ENCODE measurements at places on chromosomes 3 and 15.

- no peak for DNase-seq
These were observed 28.7 kb upstream of the MFSD1 start for GRCh38 chr3:158773166-158773565.

DNA sequence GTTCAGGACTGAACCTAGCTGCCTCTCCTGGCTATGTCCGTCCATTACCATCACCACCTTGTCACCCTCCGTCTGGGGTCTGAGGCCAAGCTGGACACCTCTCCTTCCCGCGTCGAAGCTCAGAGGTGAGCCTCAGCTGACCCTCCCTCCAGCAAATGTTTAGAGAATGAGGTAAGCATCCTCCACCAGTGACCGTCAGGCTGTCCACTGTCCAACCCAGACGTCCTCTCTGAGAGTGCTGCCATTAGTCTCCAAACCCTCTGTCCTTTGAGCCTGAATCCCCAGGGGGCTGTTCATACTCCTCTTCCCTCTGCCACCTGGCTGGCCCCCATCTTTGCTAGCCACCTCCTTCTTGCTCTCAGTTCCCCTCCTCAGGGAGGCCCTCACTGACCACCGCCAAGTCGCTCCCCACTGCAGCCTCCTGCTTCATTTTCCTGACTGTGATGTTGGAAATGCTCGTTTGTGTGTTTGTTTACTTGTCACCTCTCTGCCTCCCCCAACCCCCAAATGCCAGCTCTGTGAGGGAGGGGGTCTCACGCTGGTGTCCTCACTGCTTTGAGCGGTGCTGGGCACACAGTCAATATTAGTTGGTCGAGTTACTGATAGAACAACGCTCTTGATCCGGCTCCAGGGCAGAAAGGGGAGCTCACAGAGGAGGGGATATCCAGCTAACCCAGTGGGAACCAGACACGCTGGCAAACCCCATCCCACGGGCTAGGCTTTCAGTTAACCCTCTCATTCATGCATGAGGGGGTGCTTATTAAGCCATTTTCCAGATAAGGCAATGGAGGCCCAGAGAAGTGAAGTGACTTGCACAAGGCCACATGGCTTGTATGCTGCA lies 64.9 kb downstream of the IQSEC1 start:
- no peak for DNase-seq

DNA sequence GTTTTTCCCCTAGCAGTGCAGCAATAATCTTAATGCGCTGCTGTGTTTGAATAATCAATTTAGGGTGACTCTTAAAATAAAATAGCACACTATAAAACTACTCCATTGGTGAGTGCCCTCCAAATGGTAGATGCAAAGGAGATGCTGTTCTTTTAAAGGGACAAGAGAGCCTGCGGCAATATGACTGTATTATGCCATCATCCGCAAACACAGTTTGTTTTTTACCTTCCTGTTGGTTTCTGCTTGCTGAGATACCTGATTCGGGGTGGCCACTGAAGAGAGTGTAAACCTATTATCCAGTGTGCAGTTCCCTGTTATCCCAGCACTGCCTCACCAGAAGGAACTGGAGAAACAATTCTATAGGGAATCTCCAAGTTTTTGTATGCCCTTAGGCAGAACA lies 523.1 kb upstream of the TGFBR2 start:
- no peak for DNase-seq

GRCh38 chr3:136193278-136194054 lies 2.7 kb downstream of the MSL2 start:
- DNase-seq: no peak

GRCh38 chr3:120742849-120743365 lies 363 bp downstream of the GTF2E1 start:
- DNase-seq: no peak

GRCh38 chr3:79886204-79886603 lies 118.4 kb upstream of the ROBO1 start:
- DNase-seq: no peak

DNA sequence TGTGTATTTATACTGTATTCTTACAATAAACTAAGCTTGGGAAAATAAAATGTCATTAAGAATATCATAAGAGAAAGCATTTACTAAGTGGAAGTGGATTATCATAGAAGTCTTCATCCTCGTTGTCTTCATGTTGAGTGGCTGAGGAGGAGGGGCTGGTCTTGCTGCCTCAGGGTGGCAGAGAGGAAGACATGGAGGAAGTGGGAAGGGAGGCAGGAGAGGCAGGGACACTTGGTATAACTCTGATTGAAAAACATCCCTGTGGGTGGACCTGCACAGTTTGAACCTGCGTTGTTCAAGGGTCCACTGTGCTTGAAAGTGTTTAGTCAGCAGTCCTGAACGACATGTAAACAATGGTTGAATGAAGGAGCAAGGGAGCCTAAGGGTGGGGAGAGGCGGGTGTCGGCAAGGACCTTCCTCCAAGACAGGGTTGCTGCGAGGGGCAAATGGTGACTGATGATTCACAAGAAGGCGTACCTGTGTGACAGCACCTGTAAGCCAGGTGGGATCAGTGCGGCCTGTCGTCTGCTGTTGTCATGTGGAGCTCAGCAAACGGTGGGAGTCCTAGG lies 103.8 kb upstream of the KLF13 start:
- DNase-seq: no peak

DNA sequence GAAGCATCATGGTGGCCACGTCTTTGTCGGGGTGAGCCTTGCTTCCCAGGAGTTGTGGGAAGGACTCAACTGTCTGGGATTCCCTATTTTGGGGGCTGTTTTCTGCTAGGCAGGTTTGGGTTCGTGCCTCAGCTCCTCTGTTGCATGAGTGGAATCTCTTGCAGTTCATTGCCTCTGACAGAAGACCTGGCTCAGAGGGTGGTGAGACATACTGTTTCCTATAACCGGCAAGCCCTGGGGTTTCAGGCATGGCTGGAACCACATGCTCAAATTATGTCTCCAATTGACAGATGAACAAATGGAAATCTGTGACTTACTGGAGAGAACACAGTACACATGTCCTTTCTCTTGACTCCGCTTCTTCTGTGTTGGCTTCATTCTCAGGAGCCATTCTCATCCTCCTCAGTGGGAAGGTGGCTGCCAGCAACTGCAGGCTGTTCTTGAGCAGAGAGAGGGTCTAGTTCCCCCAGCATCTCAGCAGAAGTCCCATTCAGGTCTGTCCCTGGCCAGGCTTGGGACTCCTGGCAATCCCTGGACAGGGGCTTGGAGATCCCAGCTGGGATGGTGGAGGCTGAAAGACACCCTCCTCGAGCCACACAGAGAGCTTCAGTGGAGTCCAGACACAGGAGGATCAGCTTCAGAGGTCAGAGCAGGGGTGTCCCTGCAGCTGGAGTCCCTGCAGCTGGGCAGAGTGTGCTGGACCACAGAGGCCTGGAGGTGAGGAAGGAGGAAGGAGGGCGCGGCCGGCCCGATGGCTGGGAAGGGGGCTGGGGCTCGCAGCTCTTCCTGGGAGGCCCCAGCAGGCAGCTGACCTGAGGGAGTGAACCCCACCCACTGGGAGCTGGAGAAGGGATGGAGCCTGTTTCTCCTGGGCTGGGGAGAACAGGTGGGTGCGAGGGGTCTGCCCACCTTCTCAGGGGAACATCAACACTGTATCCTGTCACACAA lies 97.6 kb downstream of the LSM3 start:
- DNase-seq: no peak

- no peak for DNase-seq
These were observed 50.1 kb downstream of the SYN2 start for GRCh38 chr3:12054245-12054644.

GRCh38 chr3:168648321-168648720 lies 552.6 kb upstream of the GOLIM4 start:
- DNase-seq: no peak

DNA sequence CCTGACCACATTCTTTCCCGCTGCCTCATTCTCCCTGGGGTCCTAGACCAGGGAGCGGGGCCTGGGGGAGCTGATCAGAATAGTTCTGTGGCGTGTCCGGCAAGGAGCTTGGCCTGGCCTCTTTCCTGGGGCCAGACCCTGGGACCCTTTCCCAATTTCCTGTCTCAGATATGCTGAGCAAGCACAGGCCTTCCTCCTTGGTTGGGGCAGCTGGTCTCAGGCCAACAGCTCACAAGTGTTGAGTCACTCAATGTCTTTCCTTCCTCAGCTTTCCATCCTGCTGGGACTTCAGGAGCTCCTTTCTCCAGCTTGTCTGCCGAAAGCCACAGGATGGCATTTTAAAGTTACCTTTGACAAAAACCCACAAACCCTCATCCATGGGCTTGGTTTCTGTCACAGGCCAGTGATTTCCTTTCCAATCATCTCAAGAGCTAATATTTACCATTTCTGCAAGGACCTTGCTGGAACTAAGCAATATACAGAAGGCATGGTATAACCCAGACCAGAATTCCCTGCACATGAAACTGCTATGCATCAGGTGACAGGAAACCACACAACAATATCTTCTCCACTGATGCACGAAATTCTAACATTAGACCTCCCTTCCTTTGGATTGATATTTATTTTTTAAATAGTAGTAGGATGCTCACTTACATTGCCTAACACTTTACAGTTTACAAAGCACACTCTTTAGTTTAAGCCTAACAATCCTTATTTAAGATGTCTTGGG lies 19.5 kb upstream of the TIMP4 start:
- no peak for DNase-seq

DNA sequence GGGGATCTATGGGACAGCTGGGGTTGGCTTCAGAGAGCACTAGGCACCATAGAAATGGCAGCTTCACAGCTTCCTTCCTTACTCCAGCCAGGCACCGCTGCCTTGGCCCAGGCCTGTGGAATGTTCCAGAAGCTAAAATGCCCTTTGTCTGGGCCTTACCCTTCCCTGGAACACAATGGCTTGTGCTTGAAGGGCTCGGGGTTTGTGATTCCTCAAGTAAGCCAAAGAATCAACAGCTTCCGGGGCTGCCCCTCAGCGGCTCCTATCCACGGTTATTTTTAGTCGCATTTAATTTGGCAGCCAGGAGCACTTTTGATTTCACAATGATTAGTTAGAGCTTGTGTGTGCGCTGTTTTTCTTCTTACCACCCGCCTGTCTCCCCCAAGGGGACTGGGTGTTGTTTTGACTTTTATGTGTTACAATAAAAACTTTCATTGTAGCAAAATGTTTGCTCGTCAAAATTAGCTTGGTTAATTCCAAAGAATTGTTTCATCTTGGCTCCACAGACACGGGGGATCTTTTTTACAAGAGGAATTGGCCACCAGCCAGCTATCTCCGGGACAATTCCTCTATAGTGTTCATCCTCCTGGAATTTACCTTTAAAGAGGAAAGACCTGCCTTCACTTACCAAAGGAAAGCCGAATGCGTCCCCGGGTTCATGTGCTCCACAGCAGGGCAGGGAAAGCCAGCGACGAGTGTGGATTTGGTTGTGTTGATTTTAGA lies 73.8 kb downstream of the TLE3 start:
- DNase-seq: no peak

All from amniotic stem cell (primary cell).